ENCODE measurements at places on chromosomes 6 and 20. TPM values are rescaled to one million over a fixed set of nuclear protein-coding genes. Genes with fewer than 3 reads are reported as not detected.
A peak's percentile ranks its signal among the peaks of the same experiment; 100 is the strongest.

DNA sequence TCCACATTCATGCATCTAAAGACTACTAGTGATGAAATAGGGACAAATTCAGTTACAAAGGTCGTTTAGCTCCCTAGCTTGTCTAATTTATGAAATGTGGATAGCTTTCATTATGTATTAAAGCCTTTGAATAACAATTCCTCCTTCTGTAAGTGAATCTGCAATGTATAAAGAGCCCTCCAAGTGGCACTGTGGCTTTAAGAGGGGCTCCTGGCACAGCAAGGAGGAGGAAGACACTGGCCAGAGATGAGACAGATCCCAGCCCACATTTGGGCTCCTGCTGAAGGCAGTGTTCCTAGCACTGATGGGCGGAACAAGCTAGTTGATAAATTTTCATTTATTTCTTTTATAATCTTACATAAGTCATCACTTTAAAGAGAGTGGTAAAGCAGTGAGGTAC lies 17.6 kb upstream of the FUCA2 start:
- DNase-seq: no peak

- DNase-seq: no peak
Measured at GRCh38 chr6:43990275-43990626, 137.0 kb downstream of the MRPL14 start.

- DNase-seq: peak; percentile 4
Measured at GRCh38 chr6:46781478-46782378, 11.5 kb upstream of the MEP1A start.

GRCh38 chr20:7137395-7138151 lies 370.1 kb downstream of the BMP2 start:
- DNase-seq: no peak

DNA sequence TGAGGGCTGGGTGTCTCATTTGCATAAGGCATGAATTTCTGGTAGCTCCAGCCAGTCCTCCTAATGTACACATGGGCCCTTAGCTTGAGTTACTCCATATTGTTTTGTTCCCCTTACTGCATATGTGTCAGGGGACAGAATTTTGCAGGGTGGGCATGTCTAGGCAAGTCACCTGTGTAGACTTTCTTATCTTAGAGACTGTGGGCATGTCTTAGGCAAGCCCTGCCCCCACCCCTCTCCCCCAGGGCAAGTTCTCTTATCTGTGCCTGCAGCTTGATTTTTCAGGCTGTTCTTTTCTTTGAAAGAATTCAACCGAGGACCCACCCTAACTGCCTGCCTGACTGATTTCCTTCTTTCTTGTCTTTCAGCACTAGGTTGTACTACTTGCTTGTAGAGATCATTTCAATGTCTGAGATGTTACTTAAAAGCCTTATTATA lies 32.1 kb downstream of the NHLRC1 start:
- no peak for DNase-seq

- no peak for DNase-seq
Measured at GRCh38 chr6:154535851-154536250, 25.4 kb upstream of the CNKSR3 start.

Gene ZBTB22
- polyA plus RNA-seq: 13.6 TPM

Gene SSTR4
- polyA plus RNA-seq: not detected
